Ureter (tissue), 1 donor: ENCODE measurements at places on chromosomes 12 and 14. TPM values are rescaled to one million over a fixed set of nuclear protein-coding genes. Genes with fewer than 3 reads are reported as not detected.

DNA sequence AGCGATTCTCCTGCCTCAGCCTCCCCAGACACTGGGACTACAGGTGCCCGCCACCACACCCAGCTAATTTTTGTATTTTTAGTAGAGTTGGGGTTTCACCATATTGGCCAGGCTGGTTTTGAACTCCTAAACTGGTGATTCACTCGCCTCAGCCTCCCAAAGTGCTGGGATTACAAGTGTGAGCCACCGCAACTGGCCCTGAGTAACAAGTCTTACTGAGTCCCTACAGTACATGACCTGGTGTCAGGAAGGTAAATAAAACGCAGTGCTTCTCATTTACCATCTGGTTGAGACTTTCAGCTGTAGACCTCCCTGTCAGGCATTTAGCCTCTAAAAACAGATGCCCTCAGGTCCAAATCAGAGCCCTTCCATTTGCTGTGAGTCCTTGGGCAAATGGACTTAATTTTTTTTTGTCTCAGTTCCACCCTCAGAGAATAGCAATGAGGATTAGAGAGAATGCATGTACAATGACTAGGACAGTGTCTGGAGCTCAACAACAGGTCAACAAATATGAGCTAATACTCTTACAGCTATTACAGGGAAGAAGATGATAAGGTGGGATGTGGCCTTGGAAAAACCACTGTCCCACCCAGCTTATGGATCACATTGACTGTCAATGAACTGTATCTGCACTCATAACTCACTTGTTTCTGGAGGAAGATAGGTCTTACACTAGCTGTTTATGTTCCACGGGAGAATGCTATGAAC lies 70.5 kb downstream of the PHLDA1 start:
- no peak for DNase-seq

The EPYC gene
- total RNA-seq, result not detected

The GALC gene
- 21.5 TPM for total RNA-seq

The ZNF385A gene
- total RNA-seq, result 88.4 TPM

- DNase-seq, result no peak
Measured at GRCh38 chr14:90608929-90609341, 207.3 kb downstream of the TTC7B start.

The CCDC38 gene
- total RNA-seq, result not detected

DNA sequence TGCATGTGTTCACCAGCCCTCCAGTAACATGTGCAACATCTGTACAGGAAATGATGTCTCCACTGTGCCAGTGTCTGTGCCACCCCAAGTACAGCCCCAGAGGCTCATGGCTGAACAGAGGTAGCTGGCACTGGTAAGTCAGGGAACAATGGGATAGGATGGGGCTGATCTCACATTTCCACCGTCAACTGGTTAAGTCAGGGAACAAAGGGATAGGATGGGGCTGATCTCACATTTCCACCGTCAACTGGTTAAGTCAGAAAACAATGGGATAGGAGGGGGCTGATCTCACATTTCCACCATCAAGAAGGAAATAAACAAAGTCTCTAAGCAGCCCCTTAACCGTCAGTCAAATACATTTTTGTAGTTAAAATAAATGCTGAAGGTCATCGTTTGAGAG lies 246.6 kb downstream of the TMEM132D start:
- no peak for DNase-seq

DNA sequence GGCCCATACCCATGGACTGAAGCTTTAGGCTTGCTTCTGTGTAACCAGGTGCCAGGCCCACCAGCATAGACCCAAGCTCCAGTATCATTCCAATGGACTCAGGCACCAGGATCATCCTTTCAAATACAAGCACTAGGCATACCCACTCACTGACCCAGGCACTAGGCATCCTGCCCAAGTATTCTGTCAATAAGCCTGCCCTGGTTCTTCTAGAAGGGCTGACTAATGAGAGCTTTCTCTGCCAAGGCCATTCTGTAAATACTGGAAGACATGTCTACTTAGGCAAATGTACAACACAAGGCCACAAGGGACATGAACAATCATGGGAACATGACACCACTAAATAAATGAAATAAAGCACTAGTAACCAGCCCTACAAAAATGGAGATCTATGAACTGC lies 352.2 kb downstream of the FSCB start:
- DNase-seq, result no peak

- DNase-seq, result no peak
Measured at GRCh38 chr14:75220156-75220555, 43.7 kb upstream of the TMED10 start.

- DNase-seq, result no peak
Measured at GRCh38 chr14:84937449-84937848, 592.5 kb upstream of the FLRT2 start.

The NGDN gene
- 39.9 TPM for total RNA-seq

GRCh38 chr14:71208702-71209357 lies 301.6 kb downstream of the PCNX1 start:
- no peak for DNase-seq

The NGB gene
- not detected for total RNA-seq

The ACVR1B gene
- 40.6 TPM for total RNA-seq

DNA sequence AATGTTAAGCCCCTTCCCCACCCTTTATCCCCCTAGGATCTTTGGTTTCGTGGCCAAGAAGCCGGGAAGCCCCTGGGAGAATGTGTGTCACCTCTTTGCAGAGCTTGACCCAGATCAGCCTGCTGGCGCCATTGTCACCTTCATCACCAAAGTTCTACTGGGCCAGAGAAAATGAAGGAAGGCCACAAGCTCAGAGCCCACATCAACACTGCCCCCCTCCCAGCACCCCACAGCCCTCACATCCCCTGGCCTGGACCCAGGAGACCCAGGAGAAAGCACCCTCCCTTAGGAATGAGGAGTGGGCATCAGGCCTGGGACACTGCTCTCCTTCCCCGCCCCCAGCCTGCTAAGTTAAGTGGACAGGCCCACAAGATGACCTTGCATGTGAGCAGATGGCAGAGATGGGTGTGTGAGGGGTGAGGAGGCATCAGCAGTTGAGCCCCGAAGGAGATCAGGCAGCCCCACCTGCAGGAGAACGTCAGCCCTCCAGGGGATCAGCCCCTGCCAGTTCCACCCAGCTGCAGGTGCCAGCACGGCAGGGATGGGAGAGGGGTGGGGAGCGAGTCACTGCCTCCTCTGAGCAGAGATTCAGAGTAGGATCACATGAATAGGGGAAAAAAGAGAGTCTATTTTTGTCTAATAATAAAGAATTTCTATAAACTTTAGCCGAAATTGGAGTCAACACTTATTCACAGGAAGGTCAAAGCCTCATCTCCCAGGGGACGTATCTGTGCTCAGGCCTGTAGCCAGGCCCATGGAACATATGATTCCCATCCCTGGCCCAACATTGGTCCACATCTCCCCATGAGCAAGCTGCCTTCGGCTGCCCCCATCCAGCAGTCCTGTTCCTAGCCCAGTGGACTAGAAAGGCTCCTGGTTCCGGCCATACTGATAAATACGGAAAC lies 14.1 kb downstream of the TNS2 start:
- DNase-seq, result peak; percentile 66

DNA sequence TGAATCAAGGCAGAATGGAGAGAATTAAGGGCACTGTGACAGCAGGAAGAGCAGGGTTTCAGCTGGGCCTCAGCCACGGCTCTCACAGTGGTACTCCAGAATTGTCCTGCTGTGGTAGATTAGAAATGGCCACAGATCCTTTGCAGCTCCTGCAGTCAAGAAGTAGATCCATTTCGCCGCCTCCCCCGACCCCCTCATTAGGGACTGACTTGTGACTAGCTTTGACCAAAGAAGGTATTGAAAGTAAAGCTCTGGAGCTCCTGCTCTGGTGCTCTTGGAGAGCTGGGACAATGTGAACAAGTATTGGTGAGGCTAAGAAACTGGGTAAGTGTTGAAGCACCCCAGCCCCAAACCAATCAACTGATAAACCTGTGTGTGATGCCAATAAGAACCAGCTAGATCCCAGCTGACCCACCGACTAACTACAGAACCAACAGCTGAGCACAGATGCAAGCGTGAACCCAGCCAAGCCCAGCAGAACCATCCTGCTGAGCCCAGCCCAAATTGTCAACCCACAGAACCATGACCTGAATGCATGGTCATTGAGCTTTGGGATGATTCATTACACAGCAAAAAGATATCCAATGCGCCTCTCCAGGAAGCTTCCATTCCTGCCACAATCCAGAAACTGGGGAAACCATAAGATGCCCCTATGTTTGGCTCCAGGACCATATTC lies 50.7 kb downstream of the JAG2 start:
- peak; percentile 28 for DNase-seq

The SMCO2 gene
- not detected for total RNA-seq

DNA sequence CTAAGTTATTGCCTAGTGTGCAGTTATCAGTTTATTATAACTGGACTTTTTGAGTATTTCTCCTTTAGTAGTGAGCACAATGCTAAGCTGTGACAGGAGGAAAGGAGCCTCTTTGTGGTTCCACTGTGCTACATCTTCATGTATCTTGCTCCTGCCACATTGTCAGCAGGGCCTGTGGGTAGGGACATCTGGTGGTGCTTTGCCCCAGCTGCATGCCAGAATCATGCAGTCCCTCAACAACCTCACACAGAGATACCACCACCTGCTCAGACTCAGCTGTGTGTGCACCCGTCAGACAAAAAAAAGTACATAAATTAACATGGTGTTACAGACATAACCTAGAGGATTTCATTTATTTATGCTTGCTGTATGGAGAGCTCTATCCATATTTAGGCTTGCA lies 51.1 kb downstream of the MIS18BP1 start:
- no peak for DNase-seq

The DDX11 gene
- 37.8 TPM for total RNA-seq

DNA sequence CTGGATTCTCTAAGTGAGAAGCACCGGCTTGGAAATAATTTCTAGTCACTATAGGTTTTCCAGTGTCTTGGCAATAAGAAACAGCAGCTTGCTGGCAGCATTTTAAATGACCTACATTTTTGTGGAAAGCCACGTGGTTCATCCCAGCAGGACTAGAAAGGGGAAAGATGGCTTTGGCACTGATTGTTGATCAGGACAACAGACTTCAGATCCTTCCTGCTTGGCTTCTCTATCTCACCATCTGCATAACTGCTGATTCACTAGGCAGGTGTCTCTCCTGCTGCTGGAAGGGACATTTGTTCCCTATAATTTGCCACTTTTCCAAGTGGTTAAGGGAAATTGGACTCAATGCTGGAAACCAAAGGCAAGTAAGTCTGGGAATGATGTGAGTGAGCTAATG lies 131.0 kb downstream of the TTC8 start:
- DNase-seq, result no peak

DNA sequence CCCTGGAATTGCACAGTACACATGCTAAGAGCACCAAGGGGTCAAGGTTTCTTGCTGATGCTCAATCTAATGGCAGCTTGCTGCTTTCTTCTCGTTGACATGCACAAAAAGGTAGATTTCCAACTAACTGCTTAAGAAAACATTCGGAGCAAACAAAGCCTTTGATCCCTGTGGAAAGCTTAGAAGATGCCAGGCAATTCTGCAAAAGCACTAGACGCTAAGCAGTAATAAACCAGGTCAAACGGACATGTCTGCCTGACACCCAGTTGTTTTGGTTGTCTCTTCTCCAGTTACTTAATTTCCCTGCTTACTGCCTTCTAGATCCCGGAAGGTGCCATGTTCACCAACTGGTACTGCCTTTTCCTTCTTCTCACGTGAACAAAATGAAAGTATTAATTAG lies 100.5 kb upstream of the TMCC3 start:
- no peak for DNase-seq
